ENCODE measurements at places on chromosomes 5 and 9. TPM values are rescaled to one million over a fixed set of nuclear protein-coding genes. Genes with fewer than 3 reads are reported as not detected.

PCDHA7 gene
- total RNA-seq: 0.52 TPM

LCN9 gene
- not detected for total RNA-seq

RETREG1 gene
- total RNA-seq: 26.0 TPM

FAM81B gene
- total RNA-seq: 3.8 TPM

NUTM2G gene
- total RNA-seq: not detected

COL23A1 gene
- 1.6 TPM for total RNA-seq

CMYA5 gene
- total RNA-seq: 0.68 TPM

FYB1 gene
- 24.4 TPM for total RNA-seq

SLCO4C1 gene
- 39.8 TPM for total RNA-seq

All from left lung (tissue), 14 donors.